Airway epithelial cell (primary cell): ENCODE measurements at places on chromosomes 6 and 20. TPM values are rescaled to one million over a fixed set of nuclear protein-coding genes. Genes with fewer than 3 reads are reported as not detected.

The SIGLEC1 gene
- not detected in 2 replicates for total RNA-seq

The PAK5 gene
- 0.14 and 0.21 TPM in 2 replicates for total RNA-seq

The SAMD10 gene
- 11.1 and 11.6 TPM in 2 replicates for total RNA-seq

The HLA-DRB1 gene
- total RNA-seq: 0.14 TPM in 1 of 2 replicates, not detected in the other

The IER3 gene
- total RNA-seq: 285 and 337 TPM in 2 replicates
